ENCODE measurements at places on chromosomes 2 and 18.

GRCh38 chr2:3091696-3092095 is 285.9 kb downstream of the EIPR1 start:
- DNase-seq = no peak

GRCh38 chr2:99032001-99032400 is 96.0 kb upstream of the CRACDL start:
- no peak for DNase-seq

DNA sequence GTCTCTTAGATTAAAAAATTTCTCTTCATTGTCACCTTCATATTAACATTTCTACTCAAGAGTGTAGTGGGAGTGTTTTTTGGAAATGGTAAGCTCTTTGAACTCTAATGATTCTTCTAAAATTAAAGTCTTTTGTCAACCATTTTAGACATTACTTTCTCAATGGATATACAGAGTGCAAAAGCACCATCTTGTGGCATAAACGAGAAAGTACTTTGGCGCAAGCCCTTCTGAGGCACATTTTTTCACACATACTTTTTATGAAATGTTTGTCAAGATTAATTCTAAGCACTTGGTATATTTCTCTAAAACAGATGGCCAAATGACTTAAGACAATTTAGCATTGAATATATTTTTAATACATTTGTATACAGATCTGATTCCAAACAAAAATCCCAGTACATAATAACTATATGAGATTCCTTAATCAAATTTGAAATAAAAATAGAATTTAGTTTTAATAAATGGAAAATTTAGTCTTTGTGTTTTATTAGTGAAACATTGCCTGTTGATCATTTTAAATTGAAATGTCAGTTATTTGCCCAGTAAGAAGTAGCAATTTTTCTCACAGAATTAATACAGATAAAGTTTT is 63.3 kb upstream of the GALNT5 start:
- DNase-seq = no peak

DNA sequence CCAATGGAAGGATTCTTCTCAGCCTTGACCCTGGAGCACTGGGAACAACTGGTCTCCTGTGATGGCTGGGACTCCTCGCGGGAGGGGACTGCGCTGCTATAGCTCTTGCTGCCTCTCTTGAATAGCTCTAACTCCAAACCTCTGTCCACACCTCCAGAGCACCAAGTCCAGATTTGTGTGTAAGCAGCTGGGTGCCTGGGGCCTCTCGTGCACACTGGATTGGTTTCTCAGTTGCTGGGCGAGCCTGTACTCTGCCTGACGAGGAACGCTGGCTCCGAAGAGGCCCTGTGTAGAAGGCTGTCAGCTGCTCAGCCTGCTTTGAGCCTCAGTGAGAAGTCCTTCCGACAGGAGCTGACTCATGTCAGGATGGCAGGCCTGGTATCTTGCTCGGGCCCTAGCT is 28.8 kb downstream of the LIPG start:
- no peak for DNase-seq

DNA sequence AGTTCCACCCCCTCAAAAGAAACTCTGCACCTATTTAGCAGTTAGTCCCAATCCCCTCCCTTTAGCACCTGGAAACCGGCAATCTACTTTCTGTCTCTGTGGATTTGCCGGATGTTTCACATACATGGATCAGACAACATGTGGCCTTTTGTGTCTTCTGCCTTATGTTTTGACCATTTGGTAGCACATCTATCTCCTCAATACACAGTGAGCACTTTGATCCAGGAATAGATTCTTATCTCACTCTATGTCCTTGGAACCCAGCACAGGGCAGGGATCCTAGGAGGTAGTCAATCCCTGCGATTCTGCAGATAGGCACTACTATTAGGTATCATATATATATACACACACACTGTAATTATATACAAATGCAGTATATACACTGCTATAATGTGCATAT is 3.8 kb upstream of the OTOF start:
- DNase-seq = no peak

GRCh38 chr18:77559274-77559910 is 309.7 kb downstream of the GALR1 start:
- DNase-seq = no peak

GRCh38 chr2:219744600-219744999 is 117.2 kb downstream of the SLC4A3 start:
- DNase-seq = no peak

- DNase-seq = no peak
Measured at GRCh38 chr2:16137080-16137755, 196.9 kb downstream of the MYCN start.

GRCh38 chr18:58257461-58257860 is 213.4 kb downstream of the NEDD4L start:
- DNase-seq = no peak

DNA sequence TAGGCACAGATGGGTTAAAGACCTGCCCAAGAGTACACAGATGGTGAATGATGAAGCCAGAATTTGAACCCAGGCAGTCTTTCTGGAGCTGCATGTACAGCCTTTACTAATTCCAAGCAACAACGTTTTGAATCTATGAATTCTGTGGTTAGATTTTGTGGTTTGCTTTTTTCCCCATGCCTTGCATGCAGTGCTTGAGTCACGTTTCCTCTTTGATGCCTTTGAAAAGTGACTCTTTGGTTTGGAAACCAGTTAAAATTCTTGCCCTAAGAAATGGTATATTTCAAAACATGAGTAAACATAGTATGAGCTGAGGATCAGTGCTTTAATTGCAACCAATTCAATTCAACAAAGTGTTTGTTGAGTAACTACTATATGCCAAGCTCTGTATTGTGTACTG is 48.2 kb upstream of the PPM1B start:
- DNase-seq = no peak

- no peak for DNase-seq
Measured at GRCh38 chr18:79360933-79361332, 34.8 kb upstream of the NFATC1 start.

- no peak for DNase-seq
Measured at GRCh38 chr2:152012697-152013096, 86.1 kb downstream of the CACNB4 start.

DNA sequence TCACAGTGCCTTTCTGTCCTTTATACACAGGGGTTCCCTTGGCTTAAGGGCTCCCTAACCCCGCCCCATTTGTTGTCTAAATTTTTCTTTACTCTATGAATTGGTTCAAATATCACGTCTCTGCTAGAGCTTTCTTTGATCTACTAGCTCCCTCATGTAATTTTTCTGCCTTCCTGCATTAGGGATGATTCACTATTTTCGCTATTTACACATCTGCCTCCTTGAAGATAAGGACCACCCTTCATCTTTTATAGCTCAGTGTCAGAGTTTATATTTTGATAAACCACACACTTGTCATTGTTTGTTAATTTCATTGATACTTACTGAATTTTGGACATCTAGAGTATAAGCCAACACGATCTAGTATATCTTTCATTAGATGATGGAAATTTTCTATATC is 169.2 kb downstream of the LPIN1 start:
- no peak for DNase-seq

- DNase-seq = no peak
Measured at GRCh38 chr2:30406853-30407252, 40.2 kb upstream of the LCLAT1 start.

DNA sequence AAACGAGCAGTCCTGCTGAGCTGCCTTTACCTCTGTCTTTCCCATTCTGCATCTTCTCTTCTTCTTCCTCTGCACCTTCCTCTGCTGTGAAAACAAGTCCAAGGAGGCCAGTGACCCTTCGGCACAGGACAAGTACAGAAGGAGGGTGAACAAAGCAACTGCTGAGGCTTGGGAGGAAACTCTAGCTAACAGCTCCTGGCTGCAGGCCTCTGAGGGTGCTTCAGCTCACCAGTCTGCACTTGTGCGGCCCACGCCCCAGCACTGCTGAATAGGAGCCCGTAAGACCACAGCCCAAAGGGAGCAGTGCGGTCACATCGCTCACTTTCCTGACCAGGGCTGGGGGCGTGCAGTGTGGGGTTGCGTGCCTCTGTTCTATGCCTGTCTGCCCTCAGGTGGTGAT is 42.1 kb upstream of the DNMT3A start:
- no peak for DNase-seq

GRCh38 chr18:77161383-77161782 is 28.8 kb upstream of the MBP start:
- DNase-seq = no peak

- DNase-seq = no peak
Measured at GRCh38 chr2:166643980-166644379, 149.9 kb upstream of the SCN7A start.

GRCh38 chr2:96249654-96250053 is 16.1 kb downstream of the TMEM127 start:
- DNase-seq = no peak

DNA sequence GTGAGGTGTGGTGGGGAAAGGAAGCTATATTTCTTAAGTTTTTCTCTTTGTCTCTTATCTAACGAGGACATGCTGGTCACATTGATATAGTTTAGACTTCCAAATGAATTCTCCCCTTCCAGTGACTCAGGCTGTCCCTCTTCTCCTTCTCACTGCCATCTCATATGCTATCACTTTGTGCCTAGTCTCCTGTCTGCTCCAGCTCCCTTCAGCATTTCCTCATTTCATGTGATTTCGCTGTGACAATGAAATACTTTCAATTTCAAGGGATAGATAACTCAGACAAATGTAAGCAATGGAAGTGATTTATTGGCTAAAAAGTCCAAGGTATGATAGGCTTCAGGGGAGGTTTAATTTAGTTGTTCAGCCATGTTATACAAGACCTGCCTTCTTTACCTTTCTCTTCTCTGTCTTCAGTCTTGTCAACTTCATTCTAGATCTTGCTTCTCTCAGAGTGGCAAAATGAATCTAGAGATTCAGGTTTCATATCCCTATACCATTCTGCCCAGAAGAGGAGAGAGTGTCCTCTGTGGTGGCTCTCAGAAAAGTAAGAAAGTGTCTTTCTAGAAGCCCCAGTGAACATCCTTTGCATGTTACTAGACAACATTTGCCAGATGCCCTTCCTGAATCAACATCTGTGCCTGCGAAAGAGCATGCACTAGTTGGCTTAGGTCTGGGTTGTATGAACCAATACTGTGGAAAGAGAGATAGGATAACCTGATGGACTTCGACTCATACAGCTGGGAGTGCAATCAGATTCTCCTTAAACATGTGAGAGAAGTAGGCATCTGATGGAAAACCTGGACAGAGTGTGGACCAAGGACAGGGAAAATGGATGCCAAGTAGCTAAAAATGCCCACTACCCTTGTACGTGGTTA is 29.9 kb upstream of the GPR155 start:
- DNase-seq = no peak

- DNase-seq = no peak
Measured at GRCh38 chr18:24187049-24187448, 48.2 kb downstream of the CABYR start.

- no peak for DNase-seq
Measured at GRCh38 chr18:46659484-46659883, 2.5 kb upstream of the LOXHD1 start.

Measured in anterior cingulate cortex (tissue), 58 donors.